Hepatocyte (in vitro differentiated cells): ENCODE measurements at places on chromosomes 2 and 18. TPM values are rescaled to one million over a fixed set of nuclear protein-coding genes. Genes with fewer than 3 reads are reported as not detected.

PRKCE gene
- 6.1 and 11.9 TPM in 2 replicates for total RNA-seq

YES1 gene
- total RNA-seq: 108 and 111 TPM in 2 replicates

SCN9A gene
- 9.0 and 11.7 TPM in 2 replicates for total RNA-seq

ABCG8 gene
- total RNA-seq: 4.5 and 4.7 TPM in 2 replicates

SERPINB13 gene
- not detected in 2 replicates for total RNA-seq

CMPK2 gene
- total RNA-seq: 5.4 and 7.0 TPM in 2 replicates

CD28 gene
- not detected in 2 replicates for total RNA-seq

IL36A gene
- not detected in 2 replicates for total RNA-seq

STPG4 gene
- 0.72 TPM in 1 of 2 replicates, not detected in the other for total RNA-seq

PROKR1 gene
- total RNA-seq: 0.20 TPM in 1 of 2 replicates, not detected in the other

RRM2 gene
- total RNA-seq: 15.2 and 20.0 TPM in 2 replicates

RIT2 gene
- total RNA-seq: not detected in 2 replicates

CIB4 gene
- total RNA-seq: not detected in 2 replicates

FZD7 gene
- 28.3 and 31.2 TPM in 2 replicates for total RNA-seq

WIPF1 gene
- 20.1 and 22.0 TPM in 2 replicates for total RNA-seq

EFR3B gene
- total RNA-seq: 2.0 and 2.7 TPM in 2 replicates

MC4R gene
- total RNA-seq: not detected in 2 replicates

TBR1 gene
- not detected in 2 replicates for total RNA-seq

ANKRD30B gene
- not detected in 2 replicates for total RNA-seq

MAP3K19 gene
- total RNA-seq: 1.1 TPM in 1 of 2 replicates, not detected in the other

APCDD1 gene
- total RNA-seq: 69.6 and 80.8 TPM in 2 replicates

VWA3B gene
- total RNA-seq: not detected in 2 replicates

C1QL2 gene
- total RNA-seq: 3.7 and 4.9 TPM in 2 replicates

SPTBN1 gene
- 324 and 341 TPM in 2 replicates for total RNA-seq
